ENCODE measurements at places on chromosomes 12 and 14. TPM values are rescaled to one million over a fixed set of nuclear protein-coding genes. Genes with fewer than 3 reads are reported as not detected.

Gene CCDC197
- total RNA-seq: not detected

Gene PLEKHD1
- 0.24 TPM for total RNA-seq

Gene C14orf132
- 0.05 TPM for total RNA-seq

- no peak overlapping the region for H3K4me3 ChIP-seq
- peaks cover 3% of the 10 kb centered on the region for H3K27me3 ChIP-seq
- H3K36me3 ChIP-seq: peaks cover 23% of the 10 kb centered on the region
- no peak overlapping the region for H3K27ac ChIP-seq
- peaks cover 23% of the 10 kb centered on the region for H3K4me1 ChIP-seq
These were observed 2.8 kb downstream of the MBIP start for GRCh38 chr14:36317650-36318049.

DNA sequence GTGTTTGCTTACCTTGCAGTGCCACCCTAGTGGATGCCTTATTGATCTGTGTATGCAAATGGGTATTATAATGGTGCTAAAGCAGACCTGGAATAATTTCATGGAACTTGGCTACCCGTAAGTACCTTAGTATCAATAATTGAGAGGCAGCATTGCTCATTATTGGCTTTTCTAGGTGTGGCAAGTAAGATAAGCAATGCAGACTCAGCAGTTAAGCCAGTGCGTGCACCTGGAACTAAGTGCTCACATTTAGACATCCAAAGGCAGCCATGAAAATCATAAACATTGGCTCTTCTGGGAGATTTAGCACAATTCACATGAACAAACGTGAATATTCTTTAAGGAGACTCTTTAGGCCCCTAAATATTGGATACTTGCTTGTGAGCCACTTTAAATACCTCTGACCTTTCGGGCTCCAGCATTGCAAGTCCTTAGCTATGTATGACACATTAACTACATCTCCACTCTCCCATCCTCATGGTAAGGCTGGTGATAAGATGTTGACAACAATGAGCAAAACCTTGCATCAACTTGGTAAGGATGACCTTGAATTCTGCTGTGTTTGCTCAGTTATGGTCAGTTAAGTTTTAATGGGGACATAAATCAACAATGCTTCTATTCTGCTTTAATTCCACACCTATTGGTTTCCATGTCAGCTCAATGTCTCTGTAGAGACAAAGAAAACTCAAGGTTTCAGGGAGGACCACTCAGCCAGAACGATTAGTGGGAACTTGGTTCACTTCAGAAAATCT lies 112.0 kb downstream of the SLC5A8 start:
- no peak for DNase-seq
- H3K27me3 ChIP-seq: no peaks in the 10 kb centered on the region
- no peak overlapping the region for H3K4me3 ChIP-seq
- H3K4me1 ChIP-seq: no peaks in the 10 kb centered on the region

DNA sequence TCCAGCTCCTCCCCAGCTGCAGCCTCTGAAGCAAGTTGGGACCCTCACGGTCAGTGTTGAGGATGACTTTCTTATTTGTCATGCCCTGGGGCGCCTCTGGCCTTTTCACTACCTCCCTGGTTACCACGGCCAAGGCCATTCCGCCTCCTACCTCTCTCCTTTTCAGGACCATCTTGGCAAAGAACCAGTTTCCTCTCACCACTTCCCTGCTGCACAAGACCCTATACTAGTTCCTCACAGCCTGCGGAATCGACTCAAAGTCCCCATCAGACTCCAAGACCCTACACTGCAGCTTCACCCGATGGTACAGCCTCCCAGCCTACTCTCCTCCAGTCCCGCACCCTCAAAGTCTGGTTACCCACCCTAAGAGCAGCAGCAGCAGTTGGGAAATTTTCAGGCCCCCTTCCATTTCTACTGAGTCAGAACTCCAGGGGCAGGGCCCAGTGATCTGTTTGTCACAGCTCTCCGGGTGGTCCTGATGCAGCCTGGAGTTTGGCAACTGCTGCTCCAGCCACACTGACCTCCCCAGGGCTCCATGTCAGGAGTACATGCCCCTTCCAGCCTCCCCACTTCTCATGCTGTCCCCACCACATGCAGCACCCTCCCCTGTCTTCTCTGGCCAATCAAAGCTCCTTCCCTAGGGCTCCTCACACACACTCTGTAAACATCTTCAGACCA lies 5.4 kb downstream of the VWF start:
- no peak for DNase-seq
- H3K27me3 ChIP-seq: peaks cover 26% of the 10 kb centered on the region
- no peaks in the 10 kb centered on the region for H3K4me1 ChIP-seq
- H3K27ac ChIP-seq: no peak overlapping the region
- no peak overlapping the region for H3K4me3 ChIP-seq

- no peak for DNase-seq
- H3K27me3 ChIP-seq: no peaks in the 10 kb centered on the region
- H3K4me3 ChIP-seq: peak overlapping the region; percentile 80
- H3K36me3 ChIP-seq: peaks cover 36% of the 10 kb centered on the region
- H3K27ac ChIP-seq: peak overlapping the region; percentile 98
These were observed 12.9 kb downstream of the TTC9 start for GRCh38 chr14:70654632-70655031.

- no peak for DNase-seq
- no peak overlapping the region for H3K4me3 ChIP-seq
- H3K27ac ChIP-seq: no peak overlapping the region
- H3K27me3 ChIP-seq: peaks cover 2% of the 10 kb centered on the region
- H3K4me1 ChIP-seq: no peaks in the 10 kb centered on the region
- H3K36me3 ChIP-seq: no peaks in the 10 kb centered on the region
These were observed 3.5 kb downstream of the TMEM119 start for GRCh38 chr12:108594323-108594903.

GRCh38 chr14:100399052-100399849 lies 76.1 kb downstream of the SLC25A47 start:
- H3K36me3 ChIP-seq: no peaks in the 10 kb centered on the region
- no peak overlapping the region for H3K4me3 ChIP-seq
- no peaks in the 10 kb centered on the region for H3K27me3 ChIP-seq
- DNase-seq: no peak

Measured in activated B cell treated with CpG ODN at 0.5 μM for 24 hours (primary cell).